ENCODE measurements at places on chromosomes 6 and 20.
A peak's percentile ranks its signal among the peaks of the same experiment; 100 is the strongest.

DNA sequence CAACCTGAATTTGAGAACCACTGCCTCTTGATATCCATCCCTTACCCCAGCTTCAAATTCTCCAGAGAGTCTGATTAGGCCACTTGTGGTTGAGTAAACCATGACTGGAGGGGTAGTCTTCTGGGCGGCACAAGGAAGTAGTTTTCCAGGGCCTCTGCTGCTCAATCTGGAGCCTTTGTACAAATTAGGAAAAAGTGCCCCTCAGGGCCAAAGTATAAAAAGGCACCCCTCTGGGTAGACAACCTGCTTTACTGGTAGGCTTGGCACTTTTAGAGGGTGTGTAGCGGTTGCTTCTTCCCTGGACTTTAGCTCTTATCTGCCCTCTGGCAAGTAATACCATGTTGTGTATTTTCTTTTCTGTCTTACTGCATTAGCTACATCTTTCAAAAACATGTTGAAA is 32.9 kb upstream of the RPL7L1 start:
- DNase-seq = no peak

- DNase-seq = no peak
Observed at GRCh38 chr6:13089296-13089994, 238.9 kb downstream of the TBC1D7 start.

DNA sequence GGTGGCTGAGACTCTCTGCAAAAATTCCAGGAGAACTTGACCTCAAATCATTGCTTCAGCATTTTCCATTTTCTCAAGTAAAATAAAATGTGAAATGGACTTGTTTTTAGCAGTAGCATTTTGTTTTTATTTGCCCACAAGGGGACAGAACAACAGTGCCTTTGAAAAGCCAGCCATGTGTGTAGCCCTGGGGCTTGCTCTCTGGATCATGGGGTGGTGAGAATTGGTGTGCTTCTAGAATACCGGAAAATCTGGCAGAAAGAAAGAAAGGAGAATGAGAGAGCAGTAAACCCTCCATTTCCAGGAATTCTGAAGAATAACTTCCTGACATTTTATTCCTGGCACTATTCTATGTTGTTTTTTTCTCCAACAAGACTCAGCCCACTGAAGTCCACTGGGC is 254.7 kb upstream of the MOCS1 start:
- DNase-seq = no peak

GRCh38 chr6:119308991-119309657 is 40.4 kb downstream of the MAN1A1 start:
- DNase-seq = no peak

- DNase-seq = no peak
Observed at GRCh38 chr6:97427648-97428047, 144.6 kb upstream of the MMS22L start.

DNA sequence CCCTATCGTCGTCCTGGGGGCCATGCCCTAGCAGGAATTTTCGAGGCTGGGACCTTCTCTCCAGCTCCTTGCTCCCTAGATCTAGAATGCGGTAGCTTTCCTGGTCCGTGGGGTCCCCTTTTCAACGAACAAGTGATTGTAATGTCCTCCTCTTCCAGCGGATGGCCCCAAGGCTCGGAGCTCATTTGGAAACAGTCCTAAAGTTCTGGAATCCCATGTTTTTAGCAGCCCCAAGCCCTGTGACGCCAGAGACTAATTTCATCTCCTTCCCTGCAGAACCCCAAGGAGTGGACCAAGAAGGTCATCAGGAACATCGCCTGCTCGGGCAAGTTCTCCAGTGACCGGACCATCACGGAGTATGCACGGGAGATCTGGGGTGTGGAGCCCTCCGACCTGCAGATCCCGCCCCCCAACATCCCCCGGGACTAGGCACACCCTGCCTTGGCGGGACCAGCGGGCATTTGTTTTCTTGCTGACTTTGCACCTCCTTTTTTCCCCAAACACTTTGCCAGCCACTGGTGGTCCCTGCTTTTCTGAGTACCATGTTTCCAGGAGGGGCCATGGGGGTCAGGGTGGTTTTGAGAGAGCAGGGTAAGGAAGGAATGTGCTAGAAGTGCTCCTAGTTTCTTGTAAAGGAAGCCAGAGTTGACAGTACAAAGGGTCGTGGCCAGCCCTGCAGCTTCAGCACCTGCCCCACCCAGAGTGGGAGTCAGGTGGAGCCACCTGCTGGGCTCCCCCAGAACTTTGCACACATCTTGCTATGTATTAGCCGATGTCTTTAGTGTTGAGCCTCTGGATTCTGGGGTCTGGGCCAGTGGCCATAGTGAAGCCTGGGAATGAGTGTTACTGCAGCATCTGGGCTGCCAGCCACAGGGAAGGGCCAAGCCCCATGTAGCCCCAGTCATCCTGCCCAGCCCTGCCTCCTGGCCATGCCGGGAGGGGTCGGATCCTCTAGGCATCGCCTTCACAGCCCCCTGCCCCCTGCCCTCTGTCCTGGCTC is 48.5 kb downstream of the PYGB start:
- peak; percentile 12 for DNase-seq

GRCh38 chr6:88566746-88567534 is 396.5 kb downstream of the RNGTT start:
- DNase-seq = no peak

DNA sequence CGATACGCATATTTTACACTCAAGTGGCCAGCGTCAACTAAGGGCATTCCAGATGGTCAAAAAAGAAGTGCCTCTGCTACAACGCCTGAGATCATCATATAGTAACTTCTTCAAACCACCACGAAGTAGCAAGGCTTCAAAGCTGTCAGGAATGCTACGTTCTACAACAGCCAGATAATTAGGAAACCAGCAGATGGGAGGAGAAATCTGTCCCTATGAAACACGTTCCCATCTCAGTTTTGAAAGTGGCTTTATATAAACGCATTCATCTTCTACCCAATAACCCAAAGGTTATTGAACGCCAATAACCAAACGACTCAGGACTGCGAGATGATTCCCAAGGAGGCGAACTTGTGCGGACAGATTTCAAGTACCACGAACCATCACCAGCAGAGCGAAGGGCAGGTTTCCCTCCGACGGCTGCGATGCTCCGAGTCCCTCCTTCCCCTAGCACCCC is 1.2 kb downstream of the ABHD12 start:
- DNase-seq = no peak

DNA sequence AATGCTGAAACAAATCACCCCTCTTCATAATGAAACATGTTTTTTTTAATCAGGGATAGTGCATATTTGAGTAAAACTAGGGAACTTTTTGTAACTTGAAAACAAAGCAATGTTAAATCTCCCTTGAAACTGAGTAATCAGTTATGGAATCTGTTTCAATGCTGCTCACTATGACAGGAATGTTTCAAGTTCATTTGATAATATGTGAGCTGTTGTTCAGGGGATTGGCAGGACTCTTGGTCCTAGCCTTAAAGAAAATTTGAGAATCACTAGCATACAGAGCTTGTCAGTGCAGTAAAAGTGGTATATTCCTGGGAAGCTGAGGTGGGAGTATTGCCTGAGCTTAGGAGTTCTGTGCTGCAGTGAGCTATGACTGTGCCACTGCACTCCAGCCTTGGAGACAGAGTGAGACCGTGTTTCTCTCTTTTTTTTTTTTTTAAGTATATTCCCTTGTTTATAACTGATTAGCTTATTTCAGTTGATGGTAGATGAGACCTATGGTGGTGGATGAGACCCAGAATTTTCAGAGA is 21.6 kb upstream of the CALHM6 start:
- no peak for DNase-seq

GRCh38 chr6:164086076-164086887 is 671.8 kb downstream of the QKI start:
- DNase-seq = no peak

GRCh38 chr6:80477591-80477990 is 371.1 kb downstream of the BCKDHB start:
- no peak for DNase-seq

DNA sequence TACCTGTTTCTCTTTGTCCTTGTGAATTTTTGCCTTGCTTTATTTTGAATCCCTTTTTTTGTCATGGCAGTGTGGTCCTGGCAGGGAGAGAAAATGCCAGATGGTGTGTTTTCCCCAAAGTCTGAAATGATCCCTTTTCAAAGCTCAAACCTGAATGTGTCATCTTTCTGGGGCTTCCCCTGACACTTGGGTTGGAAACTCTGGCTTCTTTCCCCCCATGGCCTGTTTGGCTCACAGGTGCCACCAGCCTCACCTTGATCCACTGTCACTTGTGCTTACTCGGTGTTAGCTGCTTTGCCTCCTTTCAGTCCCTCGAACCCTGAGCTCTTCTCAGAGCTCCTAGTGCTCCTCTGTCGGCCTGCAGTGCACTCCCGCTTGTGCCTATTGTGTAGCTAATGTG is 22.3 kb downstream of the MYBL2 start:
- DNase-seq = no peak

- no peak for DNase-seq
Observed at GRCh38 chr6:88358846-88359245, 192.7 kb upstream of the CNR1 start.

- no peak for DNase-seq
Observed at GRCh38 chr6:11058406-11058805, 14.3 kb upstream of the ELOVL2 start.

DNA sequence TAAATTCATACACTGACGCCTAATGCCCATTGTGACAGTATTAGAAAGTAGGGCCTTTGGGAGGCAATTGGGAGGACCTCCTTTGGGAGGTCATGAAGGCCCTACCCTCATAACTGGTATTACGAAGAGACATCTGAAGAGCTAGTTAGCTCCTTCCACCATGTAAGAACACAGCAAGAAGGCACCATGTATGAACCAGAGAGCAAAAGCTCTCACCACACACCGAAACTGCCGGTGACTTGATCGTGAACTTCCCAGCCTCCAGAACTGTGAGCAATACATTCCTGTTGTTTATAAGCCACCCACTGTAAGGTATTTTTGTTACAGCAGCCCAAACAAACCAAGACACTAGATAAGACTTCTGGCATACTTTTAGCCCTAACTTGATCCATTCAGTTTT is 41.8 kb downstream of the GCLC start:
- DNase-seq = no peak

- DNase-seq = no peak
Observed at GRCh38 chr6:44892579-44892978, 435.6 kb upstream of the RUNX2 start.

DNA sequence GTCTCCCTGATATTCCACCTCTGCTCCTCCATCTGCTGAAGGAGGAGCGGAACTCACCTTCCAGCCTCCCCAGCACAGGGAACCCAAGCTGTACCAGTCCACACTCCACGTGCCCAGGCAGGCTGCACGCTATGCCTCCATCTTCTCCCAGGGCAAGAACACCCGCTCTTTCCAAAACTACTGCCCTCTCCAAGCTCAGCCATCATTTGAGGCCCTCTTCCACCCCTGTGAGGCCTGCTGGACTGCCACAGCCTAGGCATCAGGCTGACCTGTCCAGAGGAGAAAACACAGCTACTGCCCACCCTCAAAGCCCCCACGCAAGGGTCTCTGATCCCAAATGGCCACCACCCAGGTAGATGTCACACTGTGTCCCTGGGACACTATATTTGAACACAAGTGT is 99.9 kb downstream of the PRND start:
- DNase-seq = no peak

GRCh38 chr6:14620522-14620921 is 502.9 kb downstream of the CD83 start:
- no peak for DNase-seq

DNA sequence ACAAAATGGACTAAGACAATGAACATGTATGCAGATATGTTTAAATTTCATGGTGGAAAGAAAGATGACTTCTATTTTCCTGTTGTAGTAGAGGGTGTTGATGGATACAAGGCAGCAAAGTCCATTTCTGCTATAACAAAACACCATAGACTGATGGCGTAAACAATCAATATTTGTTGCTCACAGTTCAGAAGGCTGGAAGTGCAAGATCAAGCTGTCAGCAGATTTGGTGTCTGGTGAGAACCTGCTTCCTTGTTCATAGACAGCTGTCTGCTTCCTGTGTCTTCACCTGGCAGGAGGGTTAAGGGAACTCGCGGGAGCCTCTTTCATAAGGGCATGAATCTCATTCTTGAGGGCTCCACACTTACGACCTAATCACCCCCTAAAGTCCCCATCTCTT is 83.0 kb upstream of the ELOVL5 start:
- no peak for DNase-seq

DNA sequence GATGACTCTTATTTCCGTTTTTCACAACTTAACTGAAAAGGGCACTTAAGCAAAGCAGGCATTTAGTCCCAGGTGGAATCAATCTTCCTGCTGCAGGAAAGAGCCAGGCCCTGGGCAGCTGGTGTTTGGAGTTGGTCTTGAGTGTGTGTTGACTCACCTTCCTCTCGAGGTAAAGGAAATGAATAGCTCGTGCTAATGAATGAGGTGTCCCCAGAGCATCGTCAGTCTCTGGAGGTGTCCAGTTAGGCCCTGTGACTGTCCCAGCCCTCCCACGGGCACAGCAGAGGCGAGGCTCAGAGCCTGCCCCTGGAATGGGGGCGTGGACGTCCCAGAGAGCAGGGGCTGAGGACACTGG is 277.7 kb downstream of the NRN1 start:
- no peak for DNase-seq

GRCh38 chr6:157813191-157813590 is 9.9 kb upstream of the SNX9 start:
- no peak for DNase-seq

- peak; percentile 23 for DNase-seq
Observed at GRCh38 chr20:49999329-49999728, 16.5 kb downstream of the SNAI1 start.

DNA sequence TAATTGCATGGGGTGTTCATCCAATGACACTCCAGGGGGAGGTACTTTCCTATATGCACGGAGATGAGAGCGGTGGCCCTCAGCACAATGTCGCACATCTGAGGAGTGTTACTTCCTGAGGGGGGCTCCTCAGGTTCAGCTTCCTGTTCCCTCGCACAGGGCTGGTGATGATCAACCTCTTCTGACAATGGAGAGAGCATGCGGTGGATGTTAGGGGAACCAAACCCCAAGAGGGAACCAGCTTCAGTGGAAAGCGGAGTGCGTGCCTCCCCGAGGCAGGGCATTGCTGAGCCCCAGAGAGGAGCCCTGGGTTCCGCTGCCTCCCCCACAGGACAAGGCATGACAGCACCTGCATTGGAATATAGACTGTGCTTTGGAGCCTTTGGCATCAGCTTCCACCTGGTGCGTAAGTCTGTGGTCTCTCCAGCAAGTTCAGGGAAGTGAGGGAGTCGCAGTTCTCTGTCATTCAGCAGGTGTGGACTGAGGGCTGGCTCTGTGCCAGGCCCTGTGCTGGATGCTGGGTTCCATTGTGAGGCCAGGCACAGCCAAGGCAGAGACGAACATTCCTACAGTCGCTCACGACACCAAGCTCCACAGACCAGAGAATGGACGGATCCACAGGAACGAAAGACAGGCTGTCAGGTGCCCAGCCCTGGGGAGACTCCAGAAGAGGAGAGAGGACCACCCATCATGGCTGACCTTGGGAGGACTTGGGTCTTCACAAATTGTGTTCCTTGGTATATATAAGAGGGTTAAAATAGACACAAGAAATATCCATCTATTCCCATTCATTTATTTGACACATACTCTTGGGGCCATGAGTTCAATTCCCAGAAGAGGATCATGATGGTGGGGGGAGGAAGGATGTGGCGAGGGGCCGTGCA is 3.9 kb upstream of the ZNF831 start:
- DNase-seq = peak; percentile 64

All from stimulated activated CD4-positive, alpha-beta T cell treated with anti-CD3 and anti-CD28 coated beads, Interleukin-4, amount 100 ng/mL, for 24 hours (primary cell).